ENCODE measurements at places on chromosomes 2 and 18. TPM values are rescaled to one million over a fixed set of nuclear protein-coding genes. Genes with fewer than 3 reads are reported as not detected.

GRCh38 chr2:177649568-177650518 is 257.3 kb downstream of the AGPS start:
- no peaks in the 10 kb centered on the region for H3K36me3 ChIP-seq
- no peak overlapping the region for H3K4me3 ChIP-seq
- H3K4me1 ChIP-seq: no peaks in the 10 kb centered on the region
- DNase-seq: no peak
- no peaks in the 10 kb centered on the region for H3K27me3 ChIP-seq

DNA sequence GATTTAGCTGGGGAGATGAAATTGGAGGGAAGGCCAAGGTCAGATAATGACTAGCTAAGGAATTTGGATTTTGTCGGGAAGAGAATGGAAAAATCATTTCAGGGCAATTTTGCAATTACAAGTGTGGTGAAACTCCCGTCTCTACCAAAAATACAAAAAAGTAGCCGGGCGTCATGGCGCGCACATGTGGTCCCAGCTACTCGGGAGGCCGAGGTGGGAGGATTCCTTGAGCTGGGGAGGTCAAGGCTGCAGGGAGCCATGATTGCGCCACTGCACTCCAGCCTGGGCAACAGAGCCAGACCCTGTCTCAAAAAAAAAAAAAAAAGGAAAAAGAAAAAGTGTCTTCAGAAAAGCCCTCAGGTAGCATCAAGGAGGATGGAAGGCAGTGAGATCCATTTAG is 1.2 kb upstream of the TXNL1 start:
- no peak overlapping the region for H3K27ac ChIP-seq
- H3K4me1 ChIP-seq: no peaks in the 10 kb centered on the region
- DNase-seq: no peak

Gene FBLN7
- 0.81 TPM for total RNA-seq

GRCh38 chr18:28177828-28178635 is 1.1 kb upstream of the CDH2 start:
- DNase-seq: peak; percentile 52
- H3K4me1 ChIP-seq: no peaks in the 10 kb centered on the region
- H3K36me3 ChIP-seq: no peaks in the 10 kb centered on the region
- peak overlapping the region; percentile 45 for H3K4me3 ChIP-seq

DNA sequence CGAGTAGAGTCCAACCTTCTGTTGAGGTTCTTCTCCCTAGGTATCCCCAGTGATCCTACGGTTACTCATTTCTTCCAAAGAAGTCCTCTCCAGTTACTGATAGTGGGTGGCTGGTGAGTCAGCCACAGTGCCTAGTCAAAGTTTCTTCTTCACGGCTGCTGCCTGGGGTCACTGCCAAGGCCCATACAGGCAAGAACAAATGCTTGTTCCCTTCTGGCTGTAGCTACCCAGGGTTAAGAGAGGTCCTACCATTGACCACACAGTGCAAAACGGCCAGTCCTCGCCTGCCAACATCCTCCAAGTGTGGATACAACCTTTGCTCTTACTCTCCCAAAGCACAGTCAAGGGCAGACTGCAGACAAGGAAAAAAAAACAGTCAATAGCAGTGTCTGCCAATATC is 2.9 kb upstream of the PTPN4 start:
- H3K4me1 ChIP-seq: peaks cover 16% of the 10 kb centered on the region
- H3K4me3 ChIP-seq: no peak overlapping the region

Gene FBXO41
- total RNA-seq: 3.3 TPM

GRCh38 chr2:138081225-138082073 is 117.2 kb downstream of the HNMT start:
- no peaks in the 10 kb centered on the region for H3K36me3 ChIP-seq
- DNase-seq: no peak
- H3K4me3 ChIP-seq: no peak overlapping the region

Gene LBX2
- 0.63 TPM for total RNA-seq

GRCh38 chr18:34048423-34048822 is 176.3 kb downstream of the NOL4 start:
- no peaks in the 10 kb centered on the region for H3K4me1 ChIP-seq
- H3K27ac ChIP-seq: no peak overlapping the region
- no peaks in the 10 kb centered on the region for H3K27me3 ChIP-seq
- no peak for DNase-seq
- no peaks in the 10 kb centered on the region for H3K36me3 ChIP-seq

DNA sequence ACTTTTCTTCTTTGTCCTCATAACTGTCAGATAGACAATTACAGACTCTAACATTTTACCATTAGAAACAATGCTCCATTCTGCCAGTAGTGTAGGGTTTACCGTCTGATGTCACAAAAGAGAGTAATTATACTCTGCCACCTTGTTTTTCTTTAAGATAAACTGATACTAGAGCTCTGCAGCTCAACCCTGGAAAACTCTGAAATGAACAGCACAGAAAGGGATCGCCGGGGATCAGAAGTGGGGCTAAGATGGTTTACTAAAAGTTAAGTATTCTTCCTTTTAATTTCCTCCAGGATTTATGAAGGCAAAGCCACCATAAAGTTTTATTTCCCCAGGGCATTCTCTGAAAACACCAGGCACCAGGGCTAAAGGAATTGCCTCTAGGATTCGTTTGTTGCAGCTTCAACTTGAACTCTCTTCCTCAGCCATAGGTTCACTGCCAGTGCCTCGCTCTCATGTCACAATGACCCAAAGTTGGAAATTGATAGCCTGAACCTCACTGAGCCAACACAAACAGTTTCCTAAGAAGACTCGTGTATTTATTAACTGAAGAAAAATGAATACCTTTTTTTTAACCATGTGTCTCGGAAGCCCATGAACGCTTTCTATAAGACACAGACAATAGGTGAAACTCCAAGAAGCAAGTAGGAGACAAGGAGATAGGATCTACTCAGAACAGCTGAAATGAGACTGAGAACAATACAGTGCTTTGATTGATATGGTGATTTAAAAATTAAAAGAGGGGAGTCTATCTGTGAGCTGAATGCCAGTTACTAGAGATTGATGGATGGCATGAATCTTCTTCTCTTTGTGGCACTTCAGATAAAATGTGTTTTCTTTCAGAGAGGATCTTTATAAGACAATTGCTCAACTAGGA is 121.5 kb upstream of the SPATS2L start:
- peaks cover 7% of the 10 kb centered on the region for H3K4me1 ChIP-seq
- no peak for DNase-seq
- H3K36me3 ChIP-seq: no peaks in the 10 kb centered on the region

GRCh38 chr2:161905389-161906046 is 168.5 kb downstream of the DPP4 start:
- no peaks in the 10 kb centered on the region for H3K36me3 ChIP-seq
- no peaks in the 10 kb centered on the region for H3K4me1 ChIP-seq
- no peak overlapping the region for H3K4me3 ChIP-seq
- H3K27ac ChIP-seq: no peak overlapping the region
- no peak for DNase-seq

- H3K27me3 ChIP-seq: no peaks in the 10 kb centered on the region
- DNase-seq: no peak
- no peaks in the 10 kb centered on the region for H3K4me1 ChIP-seq
- no peak overlapping the region for H3K4me3 ChIP-seq
These were observed 13.1 kb downstream of the CYRIA start for GRCh38 chr2:16652296-16653082.

Gene APLF
- total RNA-seq: 1.9 TPM

Gene C1GALT1C1L
- total RNA-seq: 0.28 TPM

DNA sequence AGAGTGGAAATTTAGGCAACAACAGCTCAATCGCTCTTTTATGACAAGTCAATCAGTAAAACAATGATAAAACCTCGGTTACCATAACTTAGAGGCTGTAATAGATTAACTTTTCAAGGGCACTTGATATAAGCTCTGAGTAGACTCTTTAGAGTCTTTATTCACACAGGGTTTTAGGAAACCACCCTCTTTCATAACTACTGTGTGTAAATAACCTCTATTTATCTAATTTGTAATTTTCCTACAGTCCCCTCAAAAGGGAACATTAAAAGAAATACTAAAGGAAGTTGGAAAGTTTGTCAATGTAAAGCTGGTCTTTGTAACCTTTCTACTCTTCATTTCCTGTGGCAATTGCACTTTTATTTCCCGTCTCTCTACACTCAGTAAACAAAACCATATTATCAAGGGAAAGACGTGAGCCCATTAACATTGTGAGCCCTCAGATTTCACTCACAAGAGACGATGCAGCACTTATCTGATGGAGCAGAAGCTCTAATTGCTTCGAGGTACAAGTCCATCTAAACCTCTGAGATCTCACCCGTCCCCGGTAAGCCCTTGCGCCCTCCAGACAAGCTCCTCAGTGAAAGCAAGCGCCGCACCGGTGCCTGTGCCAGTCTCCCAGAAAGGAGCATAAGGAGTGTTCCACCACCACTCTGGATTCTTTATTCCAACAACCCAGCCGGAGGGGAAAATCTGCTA is 1.1 kb upstream of the HOXD1 start:
- H3K27ac ChIP-seq: no peak overlapping the region
- H3K36me3 ChIP-seq: no peaks in the 10 kb centered on the region
- no peaks in the 10 kb centered on the region for H3K27me3 ChIP-seq
- H3K4me1 ChIP-seq: peaks cover 3% of the 10 kb centered on the region
- no peak for DNase-seq

GRCh38 chr2:152504618-152505017 is 169.6 kb downstream of the FMNL2 start:
- DNase-seq: no peak
- no peaks in the 10 kb centered on the region for H3K27me3 ChIP-seq
- H3K36me3 ChIP-seq: no peaks in the 10 kb centered on the region
- H3K4me1 ChIP-seq: no peaks in the 10 kb centered on the region
- no peak overlapping the region for H3K27ac ChIP-seq
- H3K4me3 ChIP-seq: no peak overlapping the region

Gene HOXD12
- not detected for total RNA-seq

Gene MIB1
- total RNA-seq: 23.9 TPM

- no peak overlapping the region for H3K4me3 ChIP-seq
- no peaks in the 10 kb centered on the region for H3K4me1 ChIP-seq
- no peaks in the 10 kb centered on the region for H3K36me3 ChIP-seq
These were observed 220.0 kb upstream of the CYP26B1 start for GRCh38 chr2:72367530-72368225.

Gene CFAP210
- 0.09 TPM for total RNA-seq

Gene KLHL29
- 3.1 TPM for total RNA-seq

DNA sequence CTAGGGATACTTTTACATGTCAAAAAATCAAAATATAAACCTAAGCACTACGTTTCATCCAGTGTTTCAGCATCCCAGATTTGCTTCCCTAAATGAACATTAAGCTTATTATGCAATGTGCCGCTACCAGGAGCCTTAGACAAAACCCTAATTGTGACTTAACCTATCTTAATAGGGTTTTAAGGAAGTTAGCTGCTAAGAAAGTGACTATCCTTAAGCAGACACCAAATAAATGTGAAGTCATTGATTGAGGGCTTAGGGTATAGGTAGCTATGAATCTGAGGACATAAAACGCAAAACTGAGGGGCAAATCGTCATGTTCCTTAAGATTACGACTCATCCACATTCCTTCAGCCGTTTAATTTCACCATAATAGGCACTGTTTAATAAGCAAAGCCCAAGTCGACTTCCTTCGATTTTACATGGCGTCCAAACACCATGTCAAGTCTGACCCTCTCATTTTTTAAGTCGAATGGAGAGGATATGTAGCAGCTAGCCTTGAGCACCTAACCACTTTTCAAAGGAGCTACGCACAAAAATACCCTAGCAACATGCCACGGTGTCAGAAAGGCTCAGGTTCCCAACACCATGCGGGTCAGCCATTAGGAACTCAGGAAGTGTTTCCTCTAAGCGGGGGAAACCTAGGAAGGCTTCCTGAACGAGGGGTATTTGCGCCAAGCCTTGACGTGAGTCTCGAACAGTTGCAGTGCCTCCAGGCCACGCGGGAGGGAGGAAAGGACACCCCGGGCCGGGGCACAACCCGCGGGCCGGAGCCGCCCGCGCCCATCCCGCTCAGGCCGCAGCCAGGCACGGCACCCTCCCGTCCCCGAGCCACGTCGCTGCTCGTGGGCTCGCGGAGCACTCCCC is 1.0 kb downstream of the HDLBP start:
- peak overlapping the region; percentile 86 for H3K4me3 ChIP-seq
- no peaks in the 10 kb centered on the region for H3K27me3 ChIP-seq
- no peak for DNase-seq
- H3K4me1 ChIP-seq: peaks cover 44% of the 10 kb centered on the region
- H3K27ac ChIP-seq: peak overlapping the region; percentile 98

- H3K36me3 ChIP-seq: no peaks in the 10 kb centered on the region
- DNase-seq: no peak
- peak overlapping the region; percentile 69 for H3K27ac ChIP-seq
- no peaks in the 10 kb centered on the region for H3K27me3 ChIP-seq
- peak overlapping the region; percentile 42 for H3K4me3 ChIP-seq
These were observed 16.2 kb upstream of the ZCCHC2 start for GRCh38 chr18:62506495-62507143.

DNA sequence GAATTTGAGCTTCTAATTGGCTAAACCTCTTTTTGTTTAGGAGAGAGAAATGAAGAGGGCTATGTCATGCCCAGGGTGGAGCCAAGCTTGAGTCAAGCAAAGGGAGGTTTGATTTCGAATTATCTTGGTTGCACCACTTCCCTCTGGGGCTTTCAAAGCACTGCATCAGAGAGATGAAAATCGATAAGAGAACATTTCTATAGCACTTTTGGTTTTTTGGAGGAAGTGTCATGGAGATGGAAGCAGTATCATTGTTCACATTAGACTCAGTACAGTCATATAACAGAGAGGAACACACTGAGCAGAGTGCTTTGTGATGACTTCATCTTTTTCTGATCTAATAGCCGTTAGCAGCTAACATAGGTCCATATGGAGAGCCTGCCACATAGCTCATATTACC is 120.3 kb upstream of the UXS1 start:
- no peaks in the 10 kb centered on the region for H3K27me3 ChIP-seq
- H3K27ac ChIP-seq: no peak overlapping the region
- no peak for DNase-seq
- no peak overlapping the region for H3K4me3 ChIP-seq
- H3K4me1 ChIP-seq: no peaks in the 10 kb centered on the region

- H3K36me3 ChIP-seq: no peaks in the 10 kb centered on the region
- no peak overlapping the region for H3K4me3 ChIP-seq
- H3K27ac ChIP-seq: no peak overlapping the region
- H3K27me3 ChIP-seq: no peaks in the 10 kb centered on the region
- no peak for DNase-seq
These were observed 790.9 kb downstream of the CNTNAP5 start for GRCh38 chr2:124816007-124816406.

DNA sequence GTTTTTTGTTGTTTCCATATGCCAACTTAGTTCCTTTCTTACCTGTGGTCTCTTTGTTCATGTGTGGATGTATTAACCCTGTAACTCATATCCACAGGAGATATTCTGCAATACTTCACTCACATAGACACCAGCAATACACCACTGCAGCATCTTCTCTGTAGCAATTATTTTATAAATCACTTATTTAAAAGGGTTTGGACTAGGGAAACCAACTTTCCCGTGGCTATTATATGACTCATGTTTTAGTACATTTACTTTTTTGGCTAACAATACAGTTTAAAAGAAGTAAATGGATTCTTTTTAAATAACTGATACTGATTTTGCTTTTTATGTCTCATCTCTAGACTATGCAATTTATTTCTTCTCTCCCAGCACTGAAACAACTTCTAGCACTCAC is 488.9 kb downstream of the MBD2 start:
- H3K27ac ChIP-seq: no peak overlapping the region
- no peaks in the 10 kb centered on the region for H3K27me3 ChIP-seq
- no peak for DNase-seq
- H3K4me3 ChIP-seq: no peak overlapping the region
